ENCODE measurements at places on chromosomes 12 and 14. TPM values are rescaled to one million over a fixed set of nuclear protein-coding genes. Genes with fewer than 3 reads are reported as not detected.

Gene OTX2
- total RNA-seq: 0.27 TPM

Gene TMEM179
- not detected for total RNA-seq

Gene SYNE3
- total RNA-seq: 40.0 TPM

Gene KRT79
- total RNA-seq: not detected

Gene RASAL1
- total RNA-seq: not detected

Gene HOXC10
- total RNA-seq: not detected

Gene USP44
- total RNA-seq: 0.05 TPM

Gene PRIM1
- 29.8 TPM for total RNA-seq

Gene FSCB
- total RNA-seq: not detected

Gene RAB35
- 99.2 TPM for total RNA-seq

Data from GM12878 (cell line).